Activated T-cell treated with anti-CD3 and anti-CD28 coated beads, Interleukin-2, amount 50 U/mL, for 48 hours (primary cell): ENCODE measurements at places on chromosomes 5 and 9.

DNA sequence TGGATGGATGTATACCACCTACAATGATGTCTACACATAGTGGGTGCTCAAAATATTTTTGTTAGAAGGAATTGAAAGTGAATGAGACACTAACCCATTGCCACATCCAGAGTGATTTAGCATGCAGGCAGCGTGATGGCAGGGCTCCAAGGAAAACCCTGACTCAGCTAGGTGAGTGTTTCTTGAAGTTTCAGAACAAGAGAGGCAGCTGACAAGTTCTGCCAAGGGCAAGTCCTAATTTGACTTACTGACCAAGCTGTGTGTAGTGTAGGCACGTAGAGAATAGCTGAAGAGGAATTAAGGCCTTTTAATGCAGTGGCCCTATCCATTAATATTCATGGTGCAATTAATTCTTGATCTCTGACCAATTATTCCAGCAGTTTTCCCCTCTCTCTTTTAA lies 107.8 kb upstream of the ATP10B start:
- no peak for DNase-seq

DNA sequence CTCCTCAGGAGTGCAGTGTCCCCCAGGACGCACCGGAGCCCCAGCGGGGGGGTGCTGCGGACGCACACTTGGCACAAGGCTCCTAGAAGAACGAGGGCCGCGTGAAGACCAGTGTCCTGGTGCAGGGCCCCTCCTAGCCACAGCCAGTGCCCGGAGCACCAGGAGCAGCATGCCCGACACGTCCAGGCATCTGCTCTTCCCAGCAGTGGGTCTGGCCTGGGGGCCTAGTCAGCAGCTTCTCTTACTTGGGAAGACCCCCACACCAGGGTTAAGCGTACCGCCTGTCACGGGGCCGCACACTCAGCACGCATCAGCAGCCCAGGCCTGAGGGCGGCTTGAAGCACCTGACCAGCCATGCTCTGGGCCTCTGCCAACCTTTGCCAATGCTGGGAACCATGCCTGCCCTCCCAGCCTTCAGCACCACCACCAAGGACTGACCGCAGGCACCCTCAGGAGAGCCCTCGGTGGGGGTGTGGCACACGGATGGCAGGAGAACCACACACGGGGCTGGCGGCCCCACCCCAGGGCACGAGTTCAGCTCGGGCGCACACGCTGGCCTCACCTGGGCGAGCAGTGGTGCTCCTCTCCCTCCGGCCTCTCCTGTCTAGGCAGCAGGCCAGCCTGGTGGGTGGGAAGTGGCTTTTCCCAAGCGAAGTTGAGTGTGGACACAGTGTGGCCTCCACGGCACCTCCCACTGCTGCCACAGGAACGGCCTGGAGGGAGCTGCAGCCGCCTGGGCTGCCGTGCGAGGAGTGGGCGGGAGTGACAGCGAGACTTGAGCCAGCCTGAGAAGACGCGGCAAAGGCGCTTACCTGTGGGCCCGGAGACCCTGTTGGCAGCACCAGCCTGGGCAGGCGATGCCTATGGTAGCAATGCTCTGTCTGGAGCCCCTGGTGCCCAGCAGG lies 12.0 kb upstream of the AJM1 start:
- DNase-seq: no peak

GRCh38 chr5:127518319-127518621 lies 830 bp downstream of the PRRC1 start:
- DNase-seq: no peak

- DNase-seq: no peak
Observed at GRCh38 chr5:8473827-8474568, 605.0 kb downstream of the MTRR start.

DNA sequence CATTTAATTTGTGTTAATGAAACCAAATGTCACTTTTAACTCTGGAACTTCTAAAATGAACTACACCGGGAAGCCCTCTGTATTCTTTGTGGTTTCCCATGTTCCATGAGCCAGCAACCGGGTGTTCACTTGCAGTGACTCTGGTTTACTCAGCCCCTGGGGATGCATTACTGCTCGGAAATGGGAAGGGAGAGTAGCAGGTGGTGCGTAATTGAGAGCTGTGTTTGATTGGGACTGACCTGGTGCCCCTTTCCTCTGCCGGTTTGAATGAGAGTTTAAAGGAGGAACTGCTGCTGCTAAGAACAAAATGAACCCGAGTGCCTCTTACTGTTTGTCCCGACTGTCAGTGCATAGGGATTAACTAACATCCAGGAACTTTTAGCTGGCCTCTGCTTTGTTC lies 100.1 kb upstream of the DHFR start:
- DNase-seq: peak; percentile 70

DNA sequence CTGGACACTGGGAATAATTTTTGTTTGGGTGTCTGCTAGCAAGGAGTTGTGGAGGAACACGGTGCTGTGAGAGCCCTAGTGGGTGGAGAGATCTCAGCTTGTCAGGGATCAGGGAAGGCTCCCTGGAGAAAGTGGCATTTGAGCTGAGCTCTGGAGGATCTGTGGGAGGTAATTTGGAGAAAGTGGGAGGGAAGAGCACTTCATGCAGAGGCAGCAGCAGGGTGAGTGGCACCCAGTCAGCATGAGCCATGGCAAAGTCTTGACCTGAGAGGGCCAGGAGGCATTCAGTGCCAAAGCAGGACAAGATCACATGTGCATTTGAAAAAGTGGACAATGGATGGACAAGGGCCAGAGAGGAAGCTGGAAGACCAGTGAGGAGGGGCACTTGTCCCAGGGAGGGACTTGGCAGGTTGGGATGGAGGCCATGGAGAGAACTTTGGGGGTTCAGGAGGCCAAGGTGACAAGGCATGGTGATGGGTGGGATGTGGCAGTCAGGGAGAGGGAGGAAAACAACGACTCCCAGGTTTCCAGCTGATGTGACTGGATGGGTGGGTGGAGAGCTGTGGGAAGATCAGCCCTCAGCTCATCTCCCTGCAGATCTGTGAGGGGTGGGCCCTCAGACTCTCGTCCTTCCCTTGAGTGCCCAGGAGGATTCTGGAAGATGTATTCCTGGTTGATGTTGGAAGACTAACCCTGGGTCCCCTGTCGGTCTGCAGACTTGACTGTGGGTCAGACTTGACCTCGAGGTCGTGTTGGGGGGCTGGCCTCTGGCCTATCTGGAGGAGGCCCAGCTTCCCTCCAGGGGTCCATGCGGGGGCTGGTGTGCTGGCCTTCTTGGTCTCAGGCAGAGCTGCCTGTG lies 68.9 kb upstream of the PITX1 start:
- DNase-seq: no peak

DNA sequence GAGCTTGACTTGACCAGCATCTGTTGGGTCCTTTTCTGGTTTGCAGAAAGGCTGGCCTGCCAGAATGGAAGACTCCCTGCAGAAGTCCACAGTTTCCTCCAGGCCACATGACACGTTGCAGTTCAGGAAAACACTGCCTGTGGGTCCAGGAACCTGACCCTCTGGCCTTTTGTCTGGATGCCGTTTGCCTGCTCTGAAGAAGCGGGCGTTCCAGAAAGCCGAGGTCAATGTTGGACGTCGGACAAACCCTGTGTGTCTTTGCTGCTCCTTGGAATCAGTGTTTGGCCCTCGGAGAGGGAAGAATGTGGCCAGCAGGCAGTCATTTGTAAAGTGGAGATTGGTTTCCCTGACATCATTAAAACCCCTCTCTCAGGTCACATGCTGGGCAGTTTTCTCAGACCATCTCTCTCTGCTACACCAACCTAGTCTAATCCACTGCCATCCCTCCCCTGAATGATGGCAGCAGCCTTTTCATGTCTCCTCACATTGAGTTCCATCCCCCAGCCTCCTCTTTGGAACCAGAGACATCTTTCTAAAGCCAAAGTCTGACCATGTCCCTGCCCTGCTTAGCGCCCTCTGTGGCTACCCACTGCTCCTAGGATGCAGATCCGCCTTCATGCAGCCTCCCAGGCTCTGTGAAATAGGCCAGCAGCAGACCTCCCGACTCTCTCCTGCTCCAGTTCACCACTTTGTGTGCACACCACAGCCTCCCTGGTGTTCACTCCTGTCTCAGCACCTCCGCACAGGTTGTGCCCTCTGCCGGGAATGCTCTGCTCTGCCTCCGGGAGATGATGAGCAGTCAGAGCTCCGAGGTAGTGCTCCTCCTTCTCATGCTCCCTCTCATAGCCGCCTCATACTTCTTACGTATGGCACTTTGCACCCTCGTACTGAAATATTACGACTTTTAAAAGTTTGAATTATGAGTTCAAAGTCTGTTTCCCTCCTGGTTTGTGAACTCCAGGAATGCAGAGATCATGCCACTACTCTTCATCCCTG lies 75.6 kb downstream of the RALGPS1 start:
- DNase-seq: no peak
